Activated CD4-positive, alpha-beta T cell treated with anti-CD3 and anti-CD28 coated beads for 1 hour (primary cell): ENCODE measurements at places on chromosomes 6 and 20.
A peak's percentile ranks its signal among the peaks of the same experiment; 100 is the strongest.

DNA sequence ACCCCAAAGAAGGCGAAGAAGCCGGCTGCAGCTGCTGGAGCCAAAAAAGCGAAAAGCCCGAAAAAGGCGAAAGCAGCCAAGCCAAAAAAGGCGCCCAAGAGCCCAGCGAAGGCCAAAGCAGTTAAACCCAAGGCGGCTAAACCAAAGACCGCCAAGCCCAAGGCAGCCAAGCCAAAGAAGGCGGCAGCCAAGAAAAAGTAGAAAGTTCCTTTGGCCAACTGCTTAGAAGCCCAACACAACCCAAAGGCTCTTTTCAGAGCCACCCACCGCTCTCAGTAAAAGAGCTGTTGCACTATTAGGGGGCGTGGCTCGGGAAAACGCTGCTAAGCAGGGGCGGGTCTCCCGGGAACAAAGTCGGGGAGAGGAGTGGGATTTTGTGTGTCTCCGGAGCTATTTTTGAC, 69.6 kb downstream of the HFE start:
- peak; percentile 33 for DNase-seq

- DNase-seq, result no peak
These were observed 10.1 kb upstream of the NXT1 start for GRCh38 chr20:23340524-23340923.

- no peak for DNase-seq
These were observed 18.3 kb downstream of the BTN2A1 start for GRCh38 chr6:26475823-26476729.

DNA sequence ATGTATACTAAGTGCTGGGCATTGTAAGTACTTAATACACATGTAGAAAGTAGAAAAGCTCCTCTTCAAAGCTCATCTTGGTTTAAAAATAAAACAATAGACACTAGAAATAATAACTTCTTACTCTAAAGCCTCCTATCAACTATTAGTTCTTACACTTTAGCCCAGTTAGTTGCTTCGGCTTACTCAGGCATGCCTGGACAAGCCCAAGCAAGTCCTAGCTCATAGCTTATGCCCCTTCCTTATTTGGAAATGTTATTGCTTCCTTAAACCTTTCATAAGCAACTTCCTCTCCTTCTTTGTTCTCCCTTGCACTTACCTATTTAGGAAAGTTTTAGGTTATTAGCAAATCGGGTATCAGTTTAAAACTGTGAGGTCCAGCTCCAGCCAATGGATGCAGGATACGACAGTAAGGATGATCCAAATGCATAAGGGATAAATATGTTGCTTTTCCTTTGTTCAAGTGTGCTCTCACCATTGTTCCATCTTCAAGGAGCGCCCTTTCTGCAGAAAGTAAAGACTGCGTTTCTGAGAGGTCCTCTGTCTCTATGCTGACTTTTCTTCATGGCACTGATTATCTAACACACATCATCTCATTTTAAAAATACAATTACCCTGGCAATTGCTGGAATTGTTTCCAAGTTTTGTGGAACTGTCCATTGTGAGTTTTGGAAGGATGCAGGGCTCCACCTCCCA, 12.3 kb downstream of the TMEM30A start:
- DNase-seq, result no peak

- DNase-seq, result no peak
These were observed 180.7 kb downstream of the HIVEP2 start for GRCh38 chr6:142764311-142764710.

- DNase-seq, result no peak
These were observed 81.0 kb downstream of the GPX5 start for GRCh38 chr6:28606424-28607391.

- no peak for DNase-seq
These were observed 85.9 kb downstream of the TRMT6 start for GRCh38 chr20:5864428-5864827.

DNA sequence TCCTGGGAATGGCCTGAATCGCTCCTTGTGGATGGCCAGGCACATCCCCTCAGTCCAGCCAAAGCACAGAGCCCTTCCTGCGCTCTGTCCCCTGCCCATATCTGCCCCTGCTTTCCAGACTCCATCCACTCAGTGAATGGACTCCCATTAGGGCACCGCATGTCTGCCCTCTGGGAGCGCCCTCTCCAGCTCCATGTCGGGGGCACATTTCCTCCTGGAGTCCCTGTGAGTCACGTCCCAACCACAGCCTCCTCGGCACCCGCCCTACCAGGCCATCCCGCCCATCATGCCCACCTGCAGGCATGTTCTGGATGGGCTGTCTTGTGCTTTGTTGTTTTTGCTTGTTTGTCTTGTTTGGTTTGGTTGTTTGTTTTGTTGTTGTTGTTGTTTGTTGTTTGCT, 96.8 kb downstream of the PSMB1 start:
- no peak for DNase-seq

DNA sequence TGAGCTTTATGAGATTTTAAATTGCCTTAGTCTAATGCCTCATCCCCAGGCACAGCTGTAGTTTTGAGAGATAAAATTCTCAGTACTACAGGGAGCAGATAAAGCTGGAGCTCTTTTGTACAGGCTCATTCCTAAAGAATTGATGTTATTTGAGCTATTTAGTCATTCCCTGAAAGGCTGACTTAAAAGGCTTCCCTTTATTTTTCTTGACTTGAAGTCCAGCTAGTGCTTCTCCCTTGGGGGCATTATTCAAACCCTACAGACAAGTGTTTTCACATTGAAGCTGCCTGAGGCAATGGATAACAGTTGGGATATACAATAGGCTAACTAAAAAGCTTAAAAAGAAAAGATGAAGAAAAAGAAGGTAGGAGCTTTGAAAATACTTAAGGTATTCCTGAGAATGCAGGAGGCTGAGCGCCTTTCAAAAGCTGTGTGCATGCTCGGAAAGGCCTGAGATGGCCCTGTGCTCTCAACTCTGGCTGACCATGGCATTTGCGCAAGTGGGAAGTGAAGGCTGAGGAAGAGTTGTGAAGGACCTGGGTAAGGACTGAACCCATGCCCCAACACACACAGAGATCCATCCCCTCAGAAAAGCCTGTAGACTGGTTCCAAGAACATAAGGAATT, 315.1 kb downstream of the SMOC2 start:
- DNase-seq, result no peak

GRCh38 chr20:40532103-40532502, 156.9 kb downstream of the MAFB start:
- no peak for DNase-seq

- DNase-seq, result no peak
These were observed 4.0 kb downstream of the PHF10 start for GRCh38 chr6:169720207-169720855.

GRCh38 chr6:111591901-111592461, 13.7 kb downstream of the TRAF3IP2 start:
- DNase-seq, result no peak

- DNase-seq, result no peak
These were observed 684.2 kb downstream of the KIF16B start for GRCh38 chr20:15889061-15889460.

GRCh38 chr6:139686308-139686707, 311.9 kb upstream of the CITED2 start:
- DNase-seq, result no peak

DNA sequence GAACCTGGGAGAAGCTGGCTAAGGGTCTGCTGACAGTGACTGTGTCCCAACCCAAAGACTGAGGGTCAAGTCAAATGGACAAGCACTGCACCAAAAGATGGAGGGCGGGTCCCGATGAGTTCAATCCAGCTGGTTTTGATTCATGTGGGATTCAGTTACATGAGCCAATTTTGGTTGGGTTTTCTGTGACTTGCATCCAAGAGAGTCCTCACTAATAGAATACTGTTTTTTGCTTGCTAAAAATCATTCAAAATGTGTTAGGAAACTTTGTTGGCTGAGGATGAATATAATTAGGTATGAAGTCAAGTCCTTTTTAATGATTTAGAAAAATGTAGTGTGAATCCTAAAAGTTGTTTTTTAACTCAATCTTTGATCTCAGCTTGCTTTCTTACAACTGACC, 323.8 kb upstream of the NOX3 start:
- no peak for DNase-seq

DNA sequence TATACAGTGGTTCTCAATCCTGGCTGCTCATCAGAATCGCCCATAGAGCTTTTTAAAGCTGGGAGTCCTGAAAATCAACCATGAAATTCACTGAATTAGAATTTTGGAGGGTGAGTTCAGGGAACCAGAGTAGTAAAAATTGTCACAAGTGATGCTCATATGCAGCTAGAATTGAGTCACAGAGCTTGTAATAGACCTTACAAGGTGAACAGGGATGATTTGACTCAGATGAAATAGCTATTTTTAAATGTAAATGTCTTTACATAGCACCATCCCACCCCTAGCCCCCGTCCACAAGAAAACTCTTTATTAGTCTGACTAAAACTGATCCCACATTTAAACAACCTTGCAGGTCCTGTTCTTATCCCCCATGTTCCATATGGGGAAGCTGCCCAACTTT, 531.7 kb downstream of the LMBRD1 start:
- DNase-seq, result no peak
